ENCODE measurements at places on chromosomes 7 and 10. TPM values are rescaled to one million over a fixed set of nuclear protein-coding genes. Genes with fewer than 3 reads are reported as not detected.

DNA sequence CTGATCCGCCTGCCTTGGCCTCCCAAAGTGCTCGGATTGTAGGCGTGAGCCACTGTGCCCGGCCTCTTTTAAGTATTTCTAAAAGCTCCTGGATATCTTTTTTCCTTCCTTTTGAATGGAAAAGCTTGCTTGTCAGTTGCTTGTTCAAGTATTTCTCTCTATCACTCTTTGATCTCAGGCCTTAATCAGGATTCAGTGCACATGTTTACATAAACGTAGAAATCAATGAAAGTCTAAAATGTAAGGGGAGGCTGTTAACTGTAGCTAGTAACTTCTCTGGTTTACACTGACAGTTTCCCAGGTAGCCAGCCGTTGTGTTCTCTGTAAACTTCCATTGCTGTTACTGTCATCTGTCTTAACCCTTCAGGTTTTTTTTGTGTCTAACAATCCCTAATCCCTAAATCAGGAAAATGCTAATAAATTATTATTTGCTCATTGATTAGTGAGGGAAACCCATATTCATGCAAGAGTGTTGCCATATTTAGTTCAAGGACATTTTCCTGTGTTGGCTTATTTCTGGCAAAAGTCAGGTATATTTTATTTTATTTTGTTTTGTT is 1.5 kb upstream of the PRPF18 start:
- H3K36me3 ChIP-seq = no peaks in the 10 kb centered on the region
- H3K4me3 ChIP-seq = no peak overlapping the region
- peaks cover 8% of the 10 kb centered on the region for H3K4me1 ChIP-seq
- DNase-seq = no peak
- no peak overlapping the region for H3K27ac ChIP-seq

Gene LRRC17
- polyA plus RNA-seq = 0.20 TPM

Gene HMX3
- not detected for polyA plus RNA-seq

Gene RPEL1
- 0.04 TPM for polyA plus RNA-seq

All from keratinocyte (primary cell).